ENCODE measurements at places on chromosomes 1 and 21. TPM values are rescaled to one million over a fixed set of nuclear protein-coding genes. Genes with fewer than 3 reads are reported as not detected.

AGRN gene
- total RNA-seq: 278 TPM

LAMTOR5 gene
- 151 TPM for total RNA-seq

GRCh38 chr21:17818186-17819113 is 706 bp downstream of the C21orf91 start:
- DNase-seq: peak; percentile 41

- no peak for DNase-seq
Observed at GRCh38 chr1:33366762-33367484, 46.0 kb upstream of the A3GALT2 start.

AIRE gene
- total RNA-seq: not detected

SLC35E2B gene
- 13.6 TPM for total RNA-seq

ADAR gene
- total RNA-seq: 49.9 TPM

Measured in Caki2 (cell line).